Fibroblast of upper back skin (primary cell): ENCODE measurements at places on chromosomes 4 and X.
A peak's percentile ranks its signal among the peaks of the same experiment; 100 is the strongest.

DNA sequence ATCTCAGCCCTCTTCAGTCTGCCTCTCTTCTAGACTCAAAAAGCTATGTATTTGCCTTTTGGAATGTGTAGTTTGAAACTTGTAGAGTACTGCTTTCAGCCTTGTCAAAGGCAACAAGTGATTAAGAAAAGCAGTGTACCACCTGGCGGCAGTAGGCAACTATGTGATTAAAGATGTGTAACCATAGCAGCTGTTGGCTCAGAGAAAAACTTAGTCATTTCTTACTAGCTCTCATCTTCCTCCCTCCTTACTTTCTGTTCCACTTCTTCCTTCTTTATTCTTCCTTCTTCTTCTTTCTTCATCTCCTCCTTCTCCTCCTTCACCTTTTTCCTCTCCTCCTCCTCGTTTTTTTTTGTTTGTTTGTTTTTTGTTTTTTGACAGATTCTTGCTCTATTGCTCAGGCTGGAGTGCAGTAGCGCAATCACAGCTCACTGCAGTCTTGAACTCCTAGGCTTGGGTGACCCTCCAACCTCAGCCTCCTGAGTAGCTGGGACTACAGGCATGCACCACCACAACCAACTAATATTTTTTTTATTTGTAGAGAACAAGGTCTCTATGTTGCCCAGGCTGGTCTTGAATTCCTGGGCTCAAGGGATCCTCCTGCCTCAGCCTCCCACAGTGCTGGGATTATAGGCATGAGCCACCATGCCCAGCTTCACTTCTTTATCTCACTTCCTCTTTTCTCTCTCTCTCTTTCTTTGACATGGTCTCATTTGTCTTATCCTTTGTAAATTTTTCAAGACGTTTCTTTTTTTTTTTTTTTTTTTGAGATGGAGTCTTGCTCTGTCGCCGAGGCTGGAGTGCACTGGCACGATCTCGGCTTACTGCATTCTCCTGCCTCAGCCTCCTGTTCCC, 32.6 kb downstream of the ABHD18 start:
- peak; percentile 32 for DNase-seq

GRCh38 chr4:16197876-16198665, 28.2 kb downstream of the TAPT1 start:
- DNase-seq = no peak

DNA sequence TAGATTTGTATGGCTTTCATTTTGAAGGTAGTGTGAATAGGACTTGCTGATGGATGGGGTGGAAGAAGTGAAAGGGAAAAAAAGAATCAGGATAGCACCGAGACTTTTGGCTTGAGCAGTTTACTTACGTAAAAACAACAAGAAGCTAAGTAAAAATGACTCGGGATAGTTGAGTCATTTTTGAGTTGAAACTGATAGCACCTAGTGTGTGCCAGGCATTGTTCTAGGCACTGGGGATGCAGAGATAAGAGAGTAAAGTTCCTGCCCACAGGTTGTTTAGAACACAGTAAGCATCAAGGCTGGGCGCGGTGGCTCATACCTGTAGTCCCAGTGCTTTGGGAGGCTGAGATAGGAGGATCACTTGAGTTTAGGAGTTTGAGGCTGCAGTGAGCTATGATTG, 34.7 kb downstream of the ADD1 start:
- no peak for DNase-seq

DNA sequence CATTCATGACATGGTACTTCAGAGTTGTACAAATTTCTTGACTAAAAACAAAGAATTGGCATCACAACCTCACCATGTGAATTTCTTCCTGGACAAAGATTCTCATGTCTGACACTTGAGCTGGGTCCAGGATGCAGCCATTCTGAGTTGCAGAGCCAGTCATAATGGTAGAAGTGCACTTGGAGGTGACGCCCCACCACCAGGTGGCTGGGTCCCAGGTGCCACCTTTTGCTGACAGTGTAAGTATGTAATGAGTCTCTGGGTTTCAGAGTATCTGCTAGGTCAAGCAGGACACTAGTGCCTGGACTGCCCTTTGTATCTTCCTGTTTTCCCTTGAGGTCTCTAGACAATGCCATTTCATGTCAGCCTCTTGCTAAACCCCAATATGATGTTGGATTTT, 36.6 kb upstream of the WDR1 start:
- no peak for DNase-seq

DNA sequence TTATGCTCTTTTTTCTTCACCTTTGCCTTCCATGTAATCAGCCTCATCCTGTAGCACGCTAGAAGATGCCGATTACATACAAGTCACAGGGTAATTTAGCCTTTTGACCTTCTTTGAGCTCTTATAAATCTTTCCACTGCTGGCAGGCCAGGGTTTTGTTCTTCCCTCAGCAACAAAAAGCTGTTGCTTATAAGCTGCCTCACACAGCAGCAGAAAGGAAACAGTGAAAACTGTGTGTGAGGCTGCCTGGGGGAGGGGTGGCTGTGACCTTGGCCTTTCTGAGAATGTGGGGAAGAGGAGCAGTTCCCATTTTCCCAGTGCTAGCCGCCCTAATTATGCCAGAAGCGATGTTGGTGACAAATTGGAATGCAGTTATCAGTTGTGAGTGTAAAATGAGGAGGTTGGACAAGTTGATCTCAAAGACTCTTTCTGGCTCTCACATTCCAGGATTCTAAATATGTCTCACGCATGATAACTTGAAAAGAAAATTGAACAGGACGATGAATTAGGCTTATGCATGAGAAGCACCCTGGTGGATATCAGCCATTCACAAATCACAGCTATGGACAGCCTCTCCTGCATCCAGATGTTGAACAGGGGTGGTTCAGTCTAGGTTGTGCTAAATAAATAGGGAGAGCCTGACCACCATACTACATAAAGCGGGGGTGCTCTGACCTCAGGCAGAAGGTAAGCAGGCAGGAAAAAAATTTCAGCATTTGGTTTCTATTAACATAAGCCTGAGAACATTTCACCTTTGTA, 25.7 kb downstream of the SLITRK2 start:
- no peak for DNase-seq

- DNase-seq = no peak
These were observed 117.8 kb upstream of the EDA2R start for GRCh38 chrX:66756717-66757116.

DNA sequence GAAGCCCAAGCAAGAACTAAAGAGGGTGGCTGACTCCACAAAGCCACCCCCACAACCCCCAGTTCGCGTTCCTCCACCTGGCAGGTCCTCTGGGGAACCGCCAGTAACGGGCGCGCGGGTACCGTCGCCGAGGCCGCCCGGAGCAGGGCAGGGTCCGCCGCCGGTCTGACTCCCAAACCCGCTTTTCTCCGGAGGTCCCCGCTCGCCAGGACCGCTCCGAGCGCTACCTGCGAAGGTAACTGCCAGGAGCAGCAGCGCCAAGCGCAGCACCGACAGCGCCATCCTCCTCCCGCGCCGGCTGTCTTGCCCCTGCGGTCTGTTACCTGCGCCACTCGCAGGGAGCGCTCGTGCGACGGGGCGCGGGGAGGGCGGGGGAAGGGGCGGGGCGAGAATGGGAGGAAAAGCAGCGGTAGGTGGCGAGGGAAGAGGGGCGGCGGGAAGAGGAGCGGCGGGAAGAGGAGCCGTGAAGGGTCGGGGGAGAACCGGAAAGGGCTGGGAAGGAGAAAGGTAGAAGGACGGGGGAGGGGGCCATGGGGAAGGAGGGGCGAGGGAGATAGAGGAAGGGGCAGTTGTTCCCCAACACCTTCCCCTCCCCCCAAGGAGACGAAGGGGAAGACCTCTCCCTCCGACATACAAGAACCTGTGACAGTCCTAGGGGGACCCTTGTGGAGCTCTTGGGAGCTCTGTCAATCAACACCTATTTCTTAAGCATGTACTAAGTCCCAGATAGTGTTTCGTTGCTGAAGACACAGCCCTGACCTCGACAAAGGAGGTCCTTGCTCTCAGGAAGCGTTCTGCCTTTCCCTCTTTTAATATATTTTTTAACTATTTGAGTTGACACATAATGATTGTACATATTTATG, at the start of gene SPINK2:
TSS of gene SPINK2 (minus strand) at position 321 of the 863 bp plus-strand sequence. CDS start at position 282, 39 bp downstream.
- no peak for DNase-seq

DNA sequence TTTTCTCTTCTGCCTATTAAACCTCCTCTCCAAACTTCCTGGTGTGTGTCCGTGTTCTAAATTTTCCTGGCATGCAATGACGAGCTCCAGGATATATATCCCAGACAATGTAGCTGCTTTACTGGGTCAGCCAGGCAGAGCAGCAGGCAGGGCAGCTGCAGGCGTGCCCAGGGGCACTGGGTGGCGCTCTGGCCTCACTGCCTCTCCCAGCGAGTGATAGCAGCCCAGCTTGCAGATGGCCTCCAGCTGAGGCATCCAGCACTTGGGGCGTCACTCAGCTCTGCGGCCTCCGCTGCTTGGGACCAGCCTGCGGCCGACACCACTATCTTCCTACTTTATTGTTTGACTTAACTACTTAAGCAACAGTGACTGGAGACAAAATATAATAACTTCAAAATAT, 23.0 kb upstream of the UBA6 start:
- DNase-seq = no peak

- no peak for DNase-seq
These were observed 367.4 kb upstream of the ARX start for GRCh38 chrX:25383196-25383595.

DNA sequence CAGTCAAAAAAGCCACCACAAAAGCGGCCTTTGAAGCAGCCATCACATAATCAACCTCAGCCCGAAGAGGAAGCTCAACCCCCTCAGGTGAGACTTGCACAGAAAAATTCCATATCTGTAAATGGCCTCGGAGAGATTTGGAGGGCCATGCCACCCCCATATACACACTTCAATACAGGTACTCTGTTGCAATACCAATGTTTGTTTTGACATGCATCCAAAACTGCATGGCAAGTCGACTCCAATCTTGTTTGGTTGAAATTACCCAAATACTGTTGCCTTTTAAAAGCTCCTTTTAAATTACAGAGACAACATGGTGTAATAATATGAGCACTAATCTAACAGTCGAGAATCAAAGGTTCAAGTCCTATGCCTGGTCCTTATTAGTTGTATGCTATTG, 5.9 kb downstream of the ENAM start:
- no peak for DNase-seq

- peak; percentile 61 for DNase-seq
These were observed 175.3 kb downstream of the TSPAN5 start for GRCh38 chr4:98482847-98483806.
